Common myeloid progenitor, CD34-positive (primary cell): ENCODE measurements at places on chromosomes 5 and 9.

GRCh38 chr5:157812086-157812485 is 46.9 kb downstream of the CLINT1 start:
- DNase-seq = no peak

GRCh38 chr5:102715082-102715807 is 39.9 kb upstream of the PAM start:
- DNase-seq = peak; percentile 10

DNA sequence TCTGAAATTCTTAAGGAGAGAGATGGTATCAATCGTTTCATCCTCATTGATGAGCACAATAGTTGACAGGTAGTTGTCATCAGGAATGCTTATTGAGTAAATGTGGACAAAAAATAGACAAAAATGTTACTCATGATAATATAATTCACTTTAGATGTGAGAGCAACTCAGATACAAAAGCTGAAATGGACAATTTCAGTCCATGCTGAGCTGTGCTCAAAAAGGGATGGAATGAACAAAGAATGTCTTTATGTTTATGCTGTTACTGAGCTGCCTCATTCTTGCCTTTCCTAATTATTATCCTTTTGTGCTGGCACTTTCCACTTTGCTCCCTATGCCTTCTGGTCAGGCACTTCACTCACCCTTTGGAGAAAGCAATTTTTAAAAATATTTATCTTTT is 49.5 kb downstream of the JAKMIP2 start:
- DNase-seq = no peak

DNA sequence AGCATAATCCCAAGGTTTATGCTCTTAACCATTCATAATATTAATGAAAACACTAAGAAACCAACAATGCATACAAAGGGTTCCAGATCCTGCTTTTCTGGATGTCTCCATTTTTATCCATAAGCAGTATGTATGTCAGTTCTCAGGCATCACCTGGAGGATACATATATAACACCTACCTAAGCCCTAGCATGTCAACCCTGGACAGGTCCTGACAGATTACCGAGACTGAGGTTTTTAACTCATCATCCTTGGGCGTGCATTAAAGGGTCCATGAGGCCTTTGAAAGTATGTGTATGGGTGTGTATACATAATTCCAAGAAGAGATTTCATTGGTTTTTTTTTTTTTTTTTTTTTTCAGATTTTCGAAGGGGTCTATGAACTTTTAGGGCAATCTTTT is 70.6 kb downstream of the SH3TC2 start:
- no peak for DNase-seq

- no peak for DNase-seq
Measured at GRCh38 chr5:131285703-131286399, 22.0 kb downstream of the CDC42SE2 start.

GRCh38 chr5:170769246-170769645 is 14.3 kb upstream of the GABRP start:
- no peak for DNase-seq

GRCh38 chr5:16626696-16627264 is 10.0 kb upstream of the RETREG1 start:
- DNase-seq = peak; percentile 72

- DNase-seq = no peak
Measured at GRCh38 chr9:20593105-20593504, 29.2 kb downstream of the MLLT3 start.

DNA sequence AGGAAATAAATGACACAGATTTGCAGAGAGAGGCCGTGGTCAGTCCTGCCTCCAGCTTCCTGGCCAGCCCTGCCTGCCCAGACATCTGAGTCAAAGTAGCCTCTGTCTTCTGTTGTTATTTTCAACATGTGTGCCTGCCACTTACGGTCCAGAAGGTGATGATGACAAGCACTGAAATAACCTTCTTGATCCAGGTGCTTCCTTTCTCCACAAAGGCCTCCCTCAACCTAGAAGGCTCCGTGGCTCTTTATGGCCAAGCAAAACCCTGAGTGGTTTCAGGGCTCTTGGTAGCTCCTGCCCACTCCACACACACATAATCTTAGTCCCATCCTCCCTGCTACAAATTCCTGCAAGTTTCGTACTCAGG is 34.1 kb upstream of the SLC6A19 start:
- DNase-seq = no peak

GRCh38 chr5:59661311-59661710 is 232.2 kb downstream of the PDE4D start:
- DNase-seq = no peak

- no peak for DNase-seq
Measured at GRCh38 chr5:101534491-101535110, 631.5 kb upstream of the ST8SIA4 start.

DNA sequence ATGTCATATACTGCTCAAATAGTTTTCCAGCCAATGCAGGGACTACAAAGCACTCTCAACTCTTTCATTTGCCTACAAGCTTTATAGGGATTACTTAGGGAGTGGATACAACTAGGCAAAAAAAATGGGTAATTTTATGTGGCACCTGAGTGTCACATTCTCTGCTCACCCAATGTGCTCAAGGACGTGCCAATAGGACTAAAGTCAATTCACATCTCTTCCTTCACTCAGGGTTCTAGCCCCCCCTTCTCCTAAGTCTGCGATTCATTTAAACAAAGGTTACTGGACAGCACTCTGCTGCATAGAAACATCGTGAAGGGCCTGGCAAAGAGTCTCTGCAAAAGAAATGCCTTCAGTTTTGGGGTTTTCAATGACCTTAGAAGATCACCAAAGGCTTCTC is 142.3 kb downstream of the TSSK1B start:
- DNase-seq = no peak

DNA sequence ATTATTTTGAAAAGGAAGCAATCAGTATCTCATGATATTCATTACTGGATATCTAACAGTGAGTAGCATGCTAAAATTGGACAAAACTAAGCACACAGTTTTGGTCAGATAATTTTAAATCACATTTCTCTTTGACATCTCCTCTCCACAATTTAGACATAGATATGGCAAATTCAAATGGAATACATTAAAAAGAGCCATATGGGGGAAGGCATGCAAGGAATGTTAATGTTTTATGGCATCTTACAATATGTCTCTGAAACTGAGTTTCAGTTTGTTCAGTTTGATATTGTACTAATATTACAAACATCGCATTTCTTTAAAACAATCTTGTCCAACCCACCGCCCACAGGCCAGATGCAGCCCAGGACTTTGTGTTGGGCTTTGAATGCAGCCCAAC is 151.0 kb downstream of the HTR1A start:
- DNase-seq = no peak

GRCh38 chr5:58105836-58106235 is 354.1 kb downstream of the PLK2 start:
- DNase-seq = no peak

GRCh38 chr5:158881091-158881880 is 218.4 kb downstream of the EBF1 start:
- DNase-seq = no peak

GRCh38 chr9:128026255-128026772 is 40.8 kb downstream of the NAIF1 start:
- DNase-seq = peak; percentile 95

- peak; percentile 10 for DNase-seq
Measured at GRCh38 chr5:76202182-76202581, 119.0 kb downstream of the SV2C start.

GRCh38 chr5:143554918-143555477 is 151.5 kb upstream of the NR3C1 start:
- DNase-seq = no peak

DNA sequence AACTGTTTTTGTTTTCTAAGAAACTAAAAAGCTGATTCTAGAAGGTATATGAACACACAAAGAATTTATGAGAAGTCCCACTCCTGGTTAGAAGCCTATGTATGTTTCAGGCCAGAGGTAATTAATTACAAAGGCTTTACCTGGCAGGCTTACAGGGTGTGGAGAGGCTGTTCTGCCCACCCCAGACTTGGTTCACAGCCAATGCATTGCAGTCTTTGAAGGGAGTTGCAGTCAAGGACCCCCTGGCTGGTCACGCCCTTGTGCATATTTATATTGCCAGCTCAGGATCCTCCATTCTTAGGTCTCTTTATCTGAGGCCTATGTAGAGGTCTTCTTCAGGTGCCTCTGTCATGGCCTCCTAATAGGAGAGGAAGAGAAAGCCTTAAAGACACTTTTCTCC is 13.6 kb upstream of the PRSS3 start:
- no peak for DNase-seq

DNA sequence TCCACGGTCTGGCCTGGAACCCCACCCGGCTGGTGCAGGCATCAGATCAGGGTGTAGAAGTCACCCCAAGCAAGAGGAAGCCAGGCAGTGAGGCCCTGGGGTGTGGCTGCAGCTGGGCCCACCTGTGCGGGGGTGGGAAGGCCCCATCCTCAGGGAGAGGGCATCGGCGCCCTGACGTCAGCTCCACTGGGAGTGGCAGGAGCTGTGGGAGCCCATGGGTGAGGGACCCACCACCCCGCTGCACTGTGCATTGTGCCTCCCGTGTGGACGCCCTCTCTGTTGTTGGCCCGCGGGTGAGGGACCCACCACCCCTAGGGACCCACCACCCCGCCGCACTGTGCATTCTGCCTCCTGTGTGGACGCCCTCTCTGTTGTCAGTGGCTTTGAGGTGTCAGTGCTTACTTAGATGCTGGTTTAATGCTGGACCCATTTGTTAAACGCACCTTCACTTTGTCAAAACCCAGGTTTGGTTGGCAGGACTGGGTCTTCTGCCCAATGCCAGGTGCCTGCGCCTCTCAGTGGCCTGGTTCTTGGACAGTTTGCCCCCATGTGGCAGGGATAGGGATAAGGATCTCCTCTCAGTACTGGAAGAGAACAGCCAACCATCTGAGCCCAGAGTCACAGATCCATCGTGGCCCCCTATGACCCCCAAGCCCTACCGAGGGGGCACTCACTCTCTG is 6.9 kb upstream of the EXOC3 start:
- DNase-seq = no peak

DNA sequence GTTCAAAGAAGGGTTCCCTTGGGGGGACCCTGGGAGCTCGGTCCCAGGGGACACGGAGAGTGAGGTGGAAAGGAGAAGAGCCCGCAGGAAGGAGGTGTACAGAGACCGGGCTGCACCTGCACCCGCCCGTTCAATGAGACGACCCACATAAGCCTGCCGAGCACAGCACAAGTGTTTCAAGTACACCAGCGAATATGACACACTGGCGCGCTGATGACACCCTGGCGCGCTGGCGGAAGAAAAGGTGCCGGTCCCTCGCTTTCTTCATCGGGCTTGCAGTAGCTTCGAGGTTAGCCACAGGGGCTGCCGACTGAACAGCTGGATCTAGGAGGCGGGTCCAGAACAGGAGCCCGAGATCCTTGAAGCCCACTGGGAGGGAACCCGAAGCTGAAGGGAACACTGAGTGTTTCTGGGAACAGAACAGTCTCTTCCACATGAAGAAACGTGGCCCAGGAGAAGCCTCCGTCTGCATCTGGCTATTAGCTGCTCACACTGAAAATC is 1.4 kb downstream of the TBC1D9B start:
- no peak for DNase-seq

- DNase-seq = no peak
Measured at GRCh38 chr9:116705531-116705930, 18.4 kb downstream of the TRIM32 start.

GRCh38 chr9:92668746-92669526 is 995 bp downstream of the IPPK start:
- no peak for DNase-seq

- no peak for DNase-seq
Measured at GRCh38 chr5:119340597-119341218, 15.1 kb upstream of the TNFAIP8 start.

- DNase-seq = no peak
Measured at GRCh38 chr9:118129541-118129940, 425.3 kb downstream of the TLR4 start.

DNA sequence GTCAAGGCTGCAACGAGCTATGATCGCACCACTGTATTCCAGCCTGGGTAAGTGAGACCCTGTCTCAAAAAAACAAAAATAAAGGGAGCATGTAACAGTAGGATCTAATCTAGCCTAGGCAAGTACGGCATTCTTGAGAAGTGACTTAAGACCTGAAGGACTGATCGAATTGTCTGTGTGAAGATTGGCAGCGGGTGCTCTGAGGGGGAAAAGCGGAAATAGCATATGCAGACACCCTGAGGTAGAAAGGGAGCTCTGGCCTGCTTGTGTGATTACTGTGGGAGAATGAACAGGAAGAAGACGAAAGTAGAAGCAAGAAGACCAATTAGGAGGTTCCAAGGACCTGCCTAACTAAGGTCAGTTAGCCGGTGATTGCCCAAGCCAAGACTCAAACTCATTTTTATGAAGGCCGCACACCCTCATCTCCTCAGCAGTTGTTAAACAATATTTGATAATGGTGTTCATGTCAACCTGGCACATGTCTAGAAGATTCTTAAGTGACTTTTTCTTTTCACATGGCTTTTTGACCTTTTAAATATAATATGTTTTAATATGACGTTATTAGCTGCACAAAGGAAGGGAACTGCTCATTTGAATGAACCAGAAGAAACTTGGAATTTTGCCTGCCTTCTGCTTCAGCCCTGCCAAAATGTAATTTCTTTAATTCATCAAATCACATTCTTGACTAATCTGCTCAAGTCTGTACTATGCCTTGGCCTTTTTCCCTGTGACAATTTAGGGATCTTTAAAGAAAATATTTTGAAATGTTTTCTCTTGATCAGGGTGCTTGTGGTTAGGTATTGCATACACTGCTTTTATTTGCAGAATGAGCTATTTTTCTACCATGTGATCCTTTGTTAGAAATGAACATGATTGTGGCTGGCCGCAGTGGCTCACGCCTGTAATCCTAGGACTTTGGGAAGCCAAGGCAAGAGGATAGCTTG is 289.2 kb upstream of the DMRT1 start:
- no peak for DNase-seq

GRCh38 chr5:38765399-38765861 is 80.4 kb upstream of the OSMR start:
- no peak for DNase-seq

- DNase-seq = no peak
Measured at GRCh38 chr5:54524082-54524481, 6.5 kb downstream of the SNX18 start.

DNA sequence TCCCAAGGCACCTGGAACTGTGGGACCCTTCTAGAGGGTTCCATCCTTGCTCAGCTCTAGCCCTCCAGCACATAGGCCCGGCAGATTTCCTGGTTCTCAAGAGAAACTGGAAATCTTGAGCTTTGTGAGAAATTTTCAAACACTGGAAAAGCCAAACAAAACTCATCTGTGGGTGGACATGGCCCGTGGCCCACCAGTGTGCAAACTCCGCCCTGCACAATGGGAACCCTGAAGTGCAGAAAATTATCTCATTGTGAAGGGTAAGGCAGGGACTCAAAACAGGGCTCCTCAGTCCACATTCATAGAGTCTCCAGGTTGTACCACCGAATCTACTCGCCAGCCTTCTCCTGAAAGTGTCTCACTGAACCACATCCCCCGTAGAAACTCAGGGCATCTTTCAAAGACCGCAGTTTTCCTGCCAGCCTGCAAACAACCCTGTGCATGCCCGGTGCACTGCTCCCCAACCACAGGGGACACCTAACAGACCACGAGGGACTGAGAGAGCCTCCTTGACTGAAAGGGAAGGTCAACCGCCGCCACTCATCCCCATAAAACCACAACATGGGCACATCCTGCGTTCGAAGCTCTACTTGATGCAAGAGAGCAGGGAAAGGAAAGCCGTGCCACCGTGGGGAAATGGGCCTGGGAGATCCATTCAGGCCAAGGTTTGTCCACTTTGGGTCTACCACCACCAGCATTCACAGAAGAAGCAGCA is 18.1 kb downstream of the ADAMTS2 start:
- DNase-seq = no peak

- no peak for DNase-seq
Measured at GRCh38 chr5:116517488-116517887, 57.1 kb downstream of the SEMA6A start.
